ENCODE measurements at places on chromosomes 6 and 20. TPM values are rescaled to one million over a fixed set of nuclear protein-coding genes. Genes with fewer than 3 reads are reported as not detected.

Gene RWDD2A
- total RNA-seq: 3.0 TPM

Gene CPNE5
- not detected for total RNA-seq

Gene NOTCH4
- 2.6 TPM for total RNA-seq

Gene DPPA5
- not detected for total RNA-seq

Gene RFX6
- not detected for total RNA-seq

Gene HLA-DOA
- total RNA-seq: not detected

DNA sequence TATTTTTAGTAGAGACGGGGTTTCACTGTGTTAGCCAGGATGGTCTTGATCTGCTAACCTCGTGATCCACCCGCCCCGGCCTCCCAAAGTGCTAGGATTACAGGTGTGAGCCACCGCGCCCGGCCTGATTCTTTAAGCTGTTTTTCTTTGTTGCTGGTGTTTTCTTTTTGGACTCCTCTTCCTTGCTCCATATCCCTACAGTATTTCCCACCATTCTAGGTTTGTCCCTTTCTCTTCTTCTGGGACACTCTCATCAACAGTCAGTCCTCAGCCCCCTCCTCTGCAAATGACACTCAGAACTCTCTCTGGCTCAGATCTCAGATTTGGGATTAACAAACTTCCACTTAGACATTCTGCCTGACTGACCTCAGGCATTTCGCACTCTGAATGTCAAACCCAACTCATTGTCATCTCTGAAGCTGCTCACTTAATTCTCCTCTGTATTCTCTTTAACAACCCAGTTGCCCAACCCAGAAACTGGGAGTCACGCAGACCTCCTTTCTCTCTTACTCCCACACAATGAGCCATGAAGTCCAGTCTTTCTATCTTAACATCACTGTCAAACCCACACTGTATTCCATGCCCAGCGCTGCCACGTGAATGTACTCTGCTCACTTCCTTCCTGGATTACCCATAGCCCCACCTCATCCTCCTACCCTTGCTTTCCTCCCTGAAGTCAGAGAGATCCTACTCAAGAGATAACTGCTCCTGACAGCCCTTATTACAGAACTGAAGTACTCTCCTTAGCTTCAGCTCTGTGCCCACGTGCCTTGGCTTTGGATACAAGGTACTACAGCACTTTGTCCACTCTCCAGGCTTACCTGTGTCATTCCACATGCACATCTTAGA is 2.6 kb downstream of the MPIG6B start:
- no peak for DNase-seq

DNA sequence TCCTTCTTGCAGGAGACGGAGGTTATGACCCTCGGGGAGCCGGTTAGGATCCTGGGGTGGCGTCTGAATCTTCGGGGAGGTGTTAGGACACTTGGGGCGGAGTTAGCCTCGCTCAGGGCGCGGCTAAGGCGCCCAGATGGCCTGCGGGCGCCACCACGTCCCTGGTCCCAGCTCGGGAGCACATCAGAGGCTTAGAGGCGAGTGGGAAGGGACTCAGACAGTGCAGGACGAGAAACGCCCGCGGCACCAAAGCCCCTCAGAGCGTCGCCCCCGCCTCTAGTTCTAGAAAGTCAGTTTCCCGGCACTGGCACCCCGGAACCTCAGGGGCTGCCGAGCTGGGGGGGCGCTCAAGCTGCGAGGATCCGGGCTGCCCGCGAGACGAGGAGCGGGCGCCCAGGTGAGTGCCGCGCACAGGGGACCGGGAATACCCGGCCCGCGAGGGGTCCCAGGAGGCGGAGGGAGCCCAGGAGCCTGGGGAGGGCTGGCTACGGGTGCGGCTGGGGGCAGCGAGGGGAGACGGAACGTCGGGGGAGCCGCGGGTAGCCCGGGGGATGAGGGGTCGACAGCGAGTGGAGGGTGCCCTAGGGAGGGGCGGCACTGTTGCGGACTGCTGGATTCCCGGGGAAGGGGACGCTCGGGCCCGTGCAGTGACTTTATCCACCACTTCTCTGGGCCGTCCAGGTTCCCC is at the start of gene HCK:
Gene HCK, plus strand, starts transcription at position 153 of the 688 bp plus-strand sequence.
- no peak for DNase-seq

DNA sequence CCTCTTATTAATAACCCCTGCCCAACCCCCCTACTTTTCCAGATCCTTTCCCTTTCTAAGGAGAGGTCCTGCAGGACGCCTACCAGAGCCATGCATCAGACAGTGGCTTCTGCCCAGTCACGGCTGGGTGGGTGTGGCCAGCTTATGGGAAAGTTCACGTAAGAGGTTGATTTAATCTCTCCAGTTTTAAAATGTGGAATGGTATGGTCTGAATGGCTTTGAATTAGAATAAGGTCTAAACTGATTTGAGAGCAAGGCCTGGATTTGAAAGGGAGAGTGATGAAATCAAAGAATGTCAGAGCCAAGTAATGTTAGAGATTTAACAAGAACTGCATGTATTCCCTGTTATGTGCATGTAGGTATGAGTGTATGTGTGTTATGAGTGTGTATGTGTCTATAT is 275.7 kb downstream of the PAX1 start:
- DNase-seq: no peak

- no peak for DNase-seq
Measured at GRCh38 chr20:32312718-32313424, 35.4 kb downstream of the KIF3B start.

GRCh38 chr20:36717657-36718056 is 28.2 kb downstream of the NDRG3 start:
- peak; percentile 10 for DNase-seq

DNA sequence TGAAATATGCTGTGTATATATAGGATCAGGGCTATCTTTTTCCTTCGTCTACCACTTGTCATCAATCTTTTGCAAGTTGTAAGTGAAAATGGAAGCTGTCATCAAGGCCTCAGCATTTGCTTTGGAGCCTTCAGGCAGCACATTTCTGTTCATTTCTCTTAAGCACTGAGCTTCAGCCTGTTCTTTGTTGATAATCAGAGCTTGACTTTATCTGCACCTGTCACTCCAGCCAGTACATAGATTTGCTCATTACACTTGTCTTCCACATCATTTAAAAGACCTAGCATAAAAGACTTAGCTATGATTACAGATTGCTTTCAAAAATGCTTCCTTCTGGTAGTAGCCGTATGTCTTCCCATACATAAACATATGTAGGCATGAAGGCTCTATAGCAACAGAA is 189.8 kb upstream of the GRIK2 start:
- DNase-seq: no peak

DNA sequence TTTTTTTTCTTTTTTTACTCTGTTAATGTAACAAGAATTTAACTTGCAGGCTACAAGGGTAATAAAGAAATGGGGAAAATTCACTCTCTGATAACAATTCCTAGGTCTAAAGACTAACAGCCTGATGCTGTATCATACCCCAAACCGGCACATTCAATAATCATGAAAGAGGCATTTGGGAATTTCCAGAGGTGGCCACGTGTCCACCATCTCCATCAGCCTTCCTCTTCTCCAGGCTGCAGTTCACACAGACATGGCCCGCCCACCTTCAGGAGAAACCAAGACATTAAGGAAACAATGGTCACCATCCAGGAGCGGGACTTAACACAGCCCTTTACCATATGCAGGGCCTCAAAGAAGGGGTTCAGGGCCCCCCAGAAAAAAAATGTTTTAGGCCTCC is 44.8 kb downstream of the PDE10A start:
- DNase-seq: peak; percentile 37

GRCh38 chr6:10779076-10779475 is 31.5 kb downstream of the TMEM14B start:
- DNase-seq: no peak

DNA sequence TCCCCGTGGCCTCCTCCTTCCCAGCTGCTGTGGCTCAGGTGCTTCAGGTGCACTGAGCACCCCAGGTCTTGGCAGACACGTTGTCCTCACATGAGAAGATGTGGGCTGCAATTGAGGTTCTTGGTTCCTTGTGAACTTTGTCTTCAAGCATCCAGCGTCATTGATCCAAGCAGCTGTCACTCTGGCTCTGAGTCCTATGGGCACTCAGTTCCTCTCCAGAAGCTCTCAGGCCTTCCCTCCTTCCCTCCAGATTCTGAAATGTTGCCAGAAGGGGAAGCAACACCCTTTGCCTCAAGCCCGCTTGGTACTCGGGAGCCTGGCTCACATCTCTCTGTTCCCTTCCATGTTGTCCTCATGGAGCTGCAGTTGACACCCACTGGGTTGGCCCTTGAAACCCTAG is 8.4 kb upstream of the MRGBP start:
- DNase-seq: no peak

DNA sequence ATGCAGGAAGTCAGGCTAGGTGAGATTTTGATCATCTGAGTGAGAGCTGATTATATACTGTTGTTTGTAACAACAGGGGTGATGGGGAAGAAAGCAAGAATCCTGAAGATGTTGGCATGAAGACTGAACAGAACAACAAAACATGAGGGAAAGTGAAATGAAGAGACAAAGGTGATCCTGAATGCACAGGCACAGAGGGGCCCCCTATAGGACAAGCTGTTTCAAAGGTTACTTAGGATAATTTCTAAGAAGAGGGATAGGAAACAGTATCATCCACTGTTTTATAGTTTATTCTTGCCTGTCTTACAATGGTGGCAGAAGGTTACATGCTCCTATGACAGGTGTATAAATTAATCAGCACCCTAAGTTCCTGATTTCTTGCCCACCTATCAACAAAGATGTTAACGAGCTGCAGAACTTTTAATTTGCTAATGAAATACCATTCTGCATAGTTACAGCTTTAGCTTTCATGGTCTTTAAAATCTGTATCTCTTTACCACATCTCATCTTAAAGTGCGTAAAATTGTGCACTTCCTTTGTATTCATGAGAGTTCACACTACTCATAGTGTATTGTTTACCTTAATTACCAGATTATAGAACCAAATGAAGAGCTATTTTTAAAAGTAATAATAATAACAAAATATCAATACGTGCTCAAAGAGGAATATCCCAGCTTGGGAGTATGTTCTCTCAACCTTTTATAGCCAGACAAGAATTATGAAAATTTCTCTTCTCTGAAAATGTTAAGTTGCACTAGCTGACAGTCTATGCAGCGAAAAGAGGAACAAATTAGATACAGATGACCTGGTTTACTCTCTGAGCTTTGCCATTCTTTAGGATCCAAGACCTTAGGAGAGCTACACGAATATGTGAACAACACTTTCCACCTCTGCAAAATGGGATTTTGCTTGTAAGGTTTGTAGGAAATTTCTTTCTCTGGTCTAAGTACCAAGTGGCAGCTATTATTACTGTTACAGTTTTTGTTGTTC is 192.5 kb downstream of the EDN1 start:
- no peak for DNase-seq

DNA sequence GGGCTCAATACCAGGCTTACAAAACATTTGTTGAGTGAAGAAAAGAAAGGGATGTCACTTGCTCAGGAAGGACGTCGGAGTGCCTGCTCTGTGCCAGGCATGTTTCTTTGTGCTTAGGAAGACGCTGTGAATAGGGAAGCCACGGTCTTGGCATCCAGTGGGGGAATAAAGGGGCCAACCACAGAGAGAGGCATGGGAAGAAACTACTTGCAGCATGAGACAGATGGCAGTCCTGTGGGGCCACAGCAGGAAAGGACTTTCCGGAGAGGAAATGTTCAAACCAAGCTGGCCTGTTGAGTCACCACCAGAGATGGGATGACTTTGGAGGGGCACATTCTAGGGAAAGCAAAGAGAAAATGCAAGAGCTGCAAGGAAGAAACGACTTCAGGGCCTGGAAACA is 173.2 kb downstream of the CDH26 start:
- peak; percentile 14 for DNase-seq

DNA sequence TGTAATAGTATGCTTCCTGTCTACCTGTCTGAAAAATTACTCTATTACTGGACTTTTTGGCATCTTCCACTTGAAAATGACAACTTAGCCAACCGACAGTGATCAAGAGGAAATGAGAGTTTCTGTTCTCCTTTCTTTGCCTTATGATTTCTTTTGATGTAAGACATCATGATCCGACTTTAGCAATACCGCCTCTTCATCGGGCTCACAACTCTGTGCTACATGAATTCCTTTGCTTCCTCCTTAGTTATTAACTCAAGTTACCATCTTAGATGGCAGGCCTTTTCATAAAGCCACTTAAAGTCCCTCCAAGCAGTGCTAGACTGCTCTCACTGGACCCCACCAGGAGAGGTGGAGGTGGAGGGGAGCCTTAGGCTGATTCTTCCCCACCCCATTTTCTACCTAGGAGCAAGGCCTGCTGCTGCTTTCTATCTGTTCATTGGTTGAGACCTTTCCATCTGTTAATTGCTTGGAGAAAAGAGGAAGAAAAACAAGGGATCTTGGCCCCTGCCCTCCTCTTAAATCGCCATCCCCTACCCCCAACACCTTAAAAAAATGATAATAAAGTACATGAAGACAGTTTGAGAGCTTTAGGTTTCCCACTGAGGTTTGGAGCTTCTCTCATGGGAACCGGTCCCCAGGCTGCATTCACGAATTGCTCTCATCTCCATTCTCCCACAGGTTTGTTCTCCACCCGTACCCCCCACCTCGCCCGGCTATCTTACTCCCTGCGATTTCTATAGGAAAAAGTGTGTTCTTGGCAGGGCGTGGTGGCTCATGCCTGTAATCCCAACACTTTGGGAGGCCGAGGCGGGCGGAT is 21.6 kb upstream of the MCM3 start:
- no peak for DNase-seq

DNA sequence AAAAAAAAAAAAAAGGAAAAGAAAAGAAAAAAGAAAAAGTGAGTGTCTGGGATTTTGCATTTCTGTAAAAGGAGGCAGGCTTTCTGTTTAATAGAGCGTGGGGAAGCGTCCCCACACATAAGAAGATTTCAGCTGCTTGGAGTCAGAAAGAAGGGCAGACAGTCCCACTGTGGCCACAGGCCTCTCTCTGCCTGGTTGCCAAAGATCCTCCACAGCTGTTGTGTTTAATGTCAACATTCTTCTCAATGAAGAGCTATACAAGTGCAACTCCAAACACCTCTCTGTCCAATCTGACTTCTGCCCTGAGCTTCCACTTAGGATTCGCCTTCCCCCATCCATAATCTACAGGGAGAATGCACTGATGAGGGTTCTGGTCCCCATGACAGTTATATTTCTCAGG is 64.3 kb upstream of the MLN start:
- DNase-seq: no peak

DNA sequence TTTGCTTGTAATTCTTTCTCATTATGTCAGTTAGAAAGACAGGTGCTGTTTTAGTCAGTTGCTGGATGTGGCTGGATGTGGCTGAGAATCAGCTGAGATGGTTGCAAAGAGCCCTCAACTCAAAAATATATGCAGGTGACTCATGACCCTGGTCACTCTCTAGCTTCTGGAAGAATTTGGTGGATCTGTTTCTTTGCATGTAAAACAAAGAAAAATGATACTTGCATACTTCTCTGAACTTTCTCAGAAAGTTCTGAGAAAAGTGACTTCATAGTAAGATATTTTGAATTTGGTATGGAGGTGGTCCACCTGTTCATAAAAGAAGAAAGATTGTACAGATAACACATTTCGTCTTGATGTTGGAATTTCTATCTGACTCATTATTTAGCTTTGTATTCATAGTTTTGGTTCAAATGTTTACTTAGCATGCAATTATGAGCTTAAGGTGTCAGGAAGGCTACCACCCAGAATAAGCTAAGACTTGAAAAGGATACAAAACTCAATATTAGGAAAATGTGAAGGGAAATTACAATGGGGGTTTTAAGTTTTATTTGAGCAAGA is 163.2 kb upstream of the OLIG3 start:
- DNase-seq: no peak

All from RPMI7951 (cell line).